ENCODE measurements at places on chromosomes 2 and 18.

- no peak for DNase-seq
These were observed 29.7 kb downstream of the HDAC4 start for GRCh38 chr2:239370876-239371725.

- no peak for DNase-seq
These were observed 20.2 kb downstream of the PSTPIP2 start for GRCh38 chr18:46051731-46052461.

GRCh38 chr2:234712421-234712935 is 215.6 kb upstream of the ARL4C start:
- DNase-seq, result no peak

DNA sequence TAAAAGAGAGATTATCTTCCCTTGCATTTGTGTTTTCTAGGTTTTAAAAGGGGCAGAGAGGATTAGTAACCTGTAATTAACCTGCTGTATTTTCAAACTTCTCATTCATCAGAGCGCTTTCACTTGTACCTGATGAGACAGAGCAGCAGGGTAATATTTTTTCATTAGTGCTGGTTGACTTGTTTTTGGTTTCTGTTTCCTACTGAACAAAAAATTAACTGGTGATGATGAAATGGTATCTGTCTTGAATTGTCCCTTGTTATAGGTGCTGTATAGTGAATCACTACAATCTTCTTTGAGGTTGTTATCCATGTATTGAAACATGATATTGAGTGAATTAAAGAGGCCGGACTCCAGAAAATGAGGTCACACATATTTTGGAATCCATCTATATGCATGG is 37.9 kb downstream of the CDH20 start:
- DNase-seq, result no peak

DNA sequence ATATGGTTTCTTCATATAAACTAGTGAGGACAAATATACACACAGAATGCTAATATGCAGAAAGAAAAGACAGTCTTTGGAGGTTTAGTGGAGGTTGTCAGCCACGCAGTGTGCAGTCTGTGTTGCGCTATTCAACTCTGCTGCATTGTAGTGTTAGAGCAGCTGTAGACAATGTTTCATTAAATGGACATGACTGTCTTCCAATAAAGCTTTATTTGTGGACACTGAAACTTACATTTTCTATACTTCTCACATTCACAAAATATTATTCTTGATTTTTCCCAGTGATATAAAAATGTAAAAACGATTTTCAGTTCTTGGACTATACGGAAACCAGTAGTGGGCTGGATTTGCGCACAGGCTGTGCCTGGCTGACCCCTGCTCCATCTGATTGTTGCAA is 13.3 kb downstream of the TTC27 start:
- DNase-seq, result no peak

- no peak for DNase-seq
These were observed 173.7 kb downstream of the ASXL3 start for GRCh38 chr18:33751613-33752221.

DNA sequence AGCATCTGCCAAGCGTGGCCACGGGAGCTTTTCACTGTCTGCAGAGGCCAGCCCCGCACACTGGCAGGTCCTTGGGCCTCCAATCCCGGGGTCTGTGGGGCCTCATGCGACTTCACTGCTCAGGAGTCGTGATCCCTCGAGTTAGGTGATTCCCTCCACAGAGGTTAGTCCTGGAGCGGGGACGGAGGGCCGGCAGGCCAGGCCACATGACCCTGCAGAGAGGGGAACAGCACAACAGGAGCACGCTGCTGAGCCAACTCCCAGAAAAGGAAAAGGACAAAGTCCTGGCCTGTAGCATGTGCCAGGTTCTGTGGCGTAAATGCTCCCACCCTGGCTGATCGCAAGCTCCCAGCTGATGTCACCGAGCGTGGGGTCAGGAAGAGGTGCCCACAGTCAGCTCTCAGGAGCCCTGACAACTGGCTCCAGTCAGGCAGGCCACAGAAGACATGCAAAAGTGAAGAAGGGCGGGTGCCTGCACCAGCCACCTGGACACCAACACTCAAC is 15.3 kb upstream of the PRLH start:
- no peak for DNase-seq

GRCh38 chr2:102064679-102065674 is 73.2 kb downstream of the IL1R2 start:
- no peak for DNase-seq

GRCh38 chr18:23825496-23825895 is 136.2 kb downstream of the LAMA3 start:
- no peak for DNase-seq

DNA sequence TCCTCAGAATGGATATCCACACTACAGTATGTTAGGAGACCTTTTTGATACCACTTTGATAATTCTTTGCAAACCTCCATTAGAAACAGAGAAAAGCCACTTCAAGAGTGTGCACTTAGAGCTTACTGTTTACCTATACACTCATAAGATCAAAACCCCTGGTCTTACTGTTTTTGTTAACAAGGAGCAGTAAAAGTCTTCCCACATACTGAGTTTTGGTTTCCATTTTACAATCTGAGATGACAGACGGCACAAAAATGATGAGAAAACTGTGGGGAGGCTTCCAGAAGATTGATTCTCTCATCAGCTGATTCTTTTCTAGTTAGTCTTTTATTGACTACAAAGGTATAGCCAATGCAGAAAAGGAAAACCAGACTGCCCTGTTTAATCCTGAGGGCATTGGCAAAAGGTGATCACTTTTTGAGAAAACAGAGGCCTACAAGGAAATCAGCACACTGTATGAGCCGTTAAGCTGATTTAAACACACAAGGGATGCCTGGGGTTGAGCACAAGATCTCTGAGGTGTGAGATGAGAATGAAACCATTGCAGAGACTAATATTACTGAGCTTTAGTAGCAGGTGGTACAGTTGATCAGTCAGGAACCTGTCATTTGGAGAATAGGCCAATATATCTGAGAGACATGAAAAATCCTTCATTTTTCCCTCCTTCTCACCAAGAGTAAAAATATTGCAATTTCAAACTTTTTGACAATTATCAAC is 368.6 kb downstream of the GRB14 start:
- DNase-seq, result no peak

DNA sequence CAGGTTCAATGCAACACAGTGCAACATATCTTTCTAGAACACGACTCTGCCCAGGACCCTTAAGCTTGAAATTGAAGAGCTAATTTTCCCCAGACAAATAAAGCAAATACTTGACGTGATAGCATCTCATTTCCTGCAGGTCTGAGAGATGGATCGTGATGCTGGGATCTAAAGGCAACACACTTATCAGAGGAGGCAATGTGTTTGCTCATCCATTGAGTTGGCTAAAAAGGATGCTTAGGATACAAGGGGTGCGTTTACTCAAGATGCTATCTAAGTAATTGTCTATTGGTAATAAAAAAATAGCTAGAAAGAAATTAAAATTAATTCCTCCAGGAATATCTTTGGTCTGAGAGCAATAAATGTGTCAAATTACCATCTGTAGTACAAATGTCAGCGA is 129.0 kb downstream of the SOCS6 start:
- no peak for DNase-seq

- no peak for DNase-seq
These were observed 49.9 kb downstream of the ZAP70 start for GRCh38 chr2:97763176-97763845.

Data from activated naive CD8-positive, alpha-beta T cell treated with anti-CD3 and anti-CD28 coated beads for 36 hours (primary cell).